Activated naive CD8-positive, alpha-beta T cell treated with anti-CD3 and anti-CD28 coated beads for 36 hours (primary cell): ENCODE measurements at places on chromosomes 1 and 21. TPM values are rescaled to one million over a fixed set of nuclear protein-coding genes. Genes with fewer than 3 reads are reported as not detected.

GRCh38 chr1:26483980-26484379, 11.7 kb downstream of the HMGN2 start:
- DNase-seq = no peak
- no peak overlapping the region for H3K27ac ChIP-seq
- H3K4me3 ChIP-seq = no peak overlapping the region
- H3K4me1 ChIP-seq = peaks cover 9% of the 10 kb centered on the region
- peaks cover 3% of the 10 kb centered on the region for H3K36me3 ChIP-seq
- no peaks in the 10 kb centered on the region for H3K27me3 ChIP-seq

The TMEM269 gene
- total RNA-seq = 0.32 TPM

GRCh38 chr1:56917356-56917755, 48.5 kb downstream of the C8B start:
- H3K36me3 ChIP-seq = no peaks in the 10 kb centered on the region
- no peak overlapping the region for H3K27ac ChIP-seq
- no peak overlapping the region for H3K4me3 ChIP-seq
- no peak for DNase-seq
- no peaks in the 10 kb centered on the region for H3K4me1 ChIP-seq
- no peaks in the 10 kb centered on the region for H3K27me3 ChIP-seq

GRCh38 chr1:239367196-239367810, 19.1 kb upstream of the CHRM3 start:
- no peaks in the 10 kb centered on the region for H3K36me3 ChIP-seq
- H3K4me1 ChIP-seq = no peaks in the 10 kb centered on the region
- peaks cover 18% of the 10 kb centered on the region for H3K27me3 ChIP-seq

DNA sequence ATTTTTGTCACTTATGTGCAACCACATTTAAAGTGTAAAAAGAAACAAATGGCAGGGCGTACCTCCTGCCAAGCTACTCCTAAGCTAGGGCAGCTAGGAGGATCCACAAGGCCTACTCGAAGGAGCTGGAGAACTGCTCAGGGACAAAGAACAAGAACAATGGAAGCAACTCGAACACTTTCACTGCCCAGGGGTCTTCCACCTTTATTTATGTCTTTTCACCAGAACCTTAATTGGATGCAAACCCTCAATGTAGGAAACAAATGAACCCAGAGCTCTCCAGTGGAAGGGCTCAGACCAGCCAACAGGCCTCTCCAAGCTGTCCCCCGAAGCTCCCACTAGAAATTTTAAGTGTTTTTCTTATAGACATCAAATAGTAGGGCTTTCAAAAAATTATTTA, 39.9 kb downstream of the C1orf198 start:
- no peak for DNase-seq
- peaks cover 4% of the 10 kb centered on the region for H3K27me3 ChIP-seq
- H3K4me1 ChIP-seq = no peaks in the 10 kb centered on the region
- H3K27ac ChIP-seq = no peak overlapping the region

DNA sequence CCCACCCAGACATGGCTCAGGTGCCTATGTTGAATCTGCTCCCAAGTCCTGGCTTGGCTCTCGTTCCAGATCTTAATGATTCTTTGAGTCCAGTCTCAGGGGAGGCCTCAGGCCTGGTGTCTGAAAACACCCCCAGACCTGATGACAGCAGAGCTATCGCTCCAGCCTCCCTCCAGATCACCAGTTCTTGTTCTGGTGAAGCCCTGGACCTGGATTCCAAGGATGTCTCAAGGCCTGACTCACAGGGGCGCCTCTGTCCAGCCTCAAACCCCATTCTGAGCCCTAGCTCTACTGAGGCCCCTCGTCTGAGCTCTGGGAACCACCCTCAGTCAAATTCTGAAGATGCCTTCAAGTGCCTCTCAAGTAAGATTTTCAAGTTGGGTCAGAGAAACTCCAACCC, 11.4 kb downstream of the MROH7 start:
- H3K4me1 ChIP-seq = no peaks in the 10 kb centered on the region
- DNase-seq = no peak
- no peaks in the 10 kb centered on the region for H3K36me3 ChIP-seq
- no peak overlapping the region for H3K27ac ChIP-seq

- H3K27me3 ChIP-seq = no peaks in the 10 kb centered on the region
- no peak overlapping the region for H3K4me3 ChIP-seq
- peaks cover under 1% of the 10 kb centered on the region for H3K4me1 ChIP-seq
- no peak overlapping the region for H3K27ac ChIP-seq
- H3K36me3 ChIP-seq = no peaks in the 10 kb centered on the region
- no peak for DNase-seq
These were observed 25.4 kb upstream of the SMYD3 start for GRCh38 chr1:246532519-246532918.

DNA sequence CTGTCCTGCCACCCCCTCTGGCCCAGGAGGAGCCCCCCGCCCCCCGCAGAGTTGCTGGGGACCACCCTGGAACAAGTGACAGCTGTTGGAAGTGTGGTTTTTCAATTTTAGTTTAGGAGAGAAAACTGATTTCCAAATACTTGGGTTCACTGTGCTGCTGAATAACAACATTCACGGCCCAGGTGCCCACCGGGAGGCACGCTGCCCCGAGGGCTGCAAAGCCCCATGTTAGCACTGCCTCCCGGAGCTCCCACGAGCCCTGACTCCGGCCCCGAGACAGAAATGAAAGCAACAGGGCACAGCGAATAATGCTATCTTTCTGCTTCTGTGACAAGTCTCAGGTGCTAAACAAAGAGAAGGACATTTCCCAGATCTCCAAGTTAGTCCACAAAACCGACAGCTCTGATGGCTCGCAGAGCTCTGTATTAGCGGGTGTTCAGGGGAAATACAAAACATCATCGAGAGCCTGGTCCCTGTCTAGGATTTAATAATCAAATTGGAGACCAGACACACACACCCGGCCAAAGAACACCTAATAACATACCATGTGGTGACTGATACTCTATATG, 451.5 kb downstream of the KIF26B start:
- H3K4me1 ChIP-seq = peaks cover 5% of the 10 kb centered on the region
- DNase-seq = no peak
- no peaks in the 10 kb centered on the region for H3K36me3 ChIP-seq
- H3K27ac ChIP-seq = no peak overlapping the region

DNA sequence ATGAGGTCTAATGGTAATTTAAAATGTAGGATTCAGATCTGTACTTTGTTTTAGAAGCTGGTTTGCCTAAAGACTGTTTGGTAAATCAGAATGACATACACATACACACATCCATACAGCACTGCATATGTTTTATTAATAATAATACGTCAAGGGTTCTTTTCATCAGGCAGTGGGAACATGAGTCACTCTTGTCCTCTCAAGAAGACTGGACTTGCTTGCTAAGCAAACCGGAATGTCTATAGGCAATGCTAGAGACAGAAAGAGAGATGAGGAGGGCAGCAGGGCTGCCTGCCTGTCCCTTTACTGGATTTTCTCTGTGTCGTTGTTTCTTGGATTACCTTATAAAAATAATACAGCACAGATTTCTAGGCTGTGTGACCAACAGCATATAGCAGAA, 119.1 kb upstream of the GALNT2 start:
- H3K4me3 ChIP-seq = no peak overlapping the region
- no peak overlapping the region for H3K27ac ChIP-seq
- peaks cover 4% of the 10 kb centered on the region for H3K27me3 ChIP-seq
- no peak for DNase-seq

DNA sequence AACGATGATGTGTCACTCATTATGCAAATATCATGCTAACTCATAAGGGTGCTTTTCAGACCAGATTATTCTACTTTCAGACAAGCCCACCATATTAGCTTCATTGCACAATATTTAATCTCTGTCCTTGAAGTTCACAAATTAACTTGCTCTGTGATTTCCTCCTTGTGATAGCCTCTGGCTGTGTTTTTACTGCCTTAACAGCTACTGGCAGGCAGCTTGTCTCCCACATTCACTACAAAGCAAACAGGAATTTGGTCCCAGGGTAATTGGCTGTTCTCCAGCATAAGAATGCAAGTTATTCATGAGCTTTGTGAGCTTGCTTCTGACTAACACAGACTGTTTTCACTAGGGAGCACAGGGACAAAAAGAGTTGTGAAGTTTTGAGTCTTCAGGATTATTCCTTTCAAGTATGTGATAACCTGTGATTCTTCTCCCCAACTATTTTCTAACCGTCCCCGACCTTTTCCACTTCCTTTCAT, 87.9 kb upstream of the HMCN1 start:
- H3K27ac ChIP-seq = peak overlapping the region; percentile 70
- DNase-seq = no peak
- no peaks in the 10 kb centered on the region for H3K27me3 ChIP-seq
- peaks cover 4% of the 10 kb centered on the region for H3K36me3 ChIP-seq

DNA sequence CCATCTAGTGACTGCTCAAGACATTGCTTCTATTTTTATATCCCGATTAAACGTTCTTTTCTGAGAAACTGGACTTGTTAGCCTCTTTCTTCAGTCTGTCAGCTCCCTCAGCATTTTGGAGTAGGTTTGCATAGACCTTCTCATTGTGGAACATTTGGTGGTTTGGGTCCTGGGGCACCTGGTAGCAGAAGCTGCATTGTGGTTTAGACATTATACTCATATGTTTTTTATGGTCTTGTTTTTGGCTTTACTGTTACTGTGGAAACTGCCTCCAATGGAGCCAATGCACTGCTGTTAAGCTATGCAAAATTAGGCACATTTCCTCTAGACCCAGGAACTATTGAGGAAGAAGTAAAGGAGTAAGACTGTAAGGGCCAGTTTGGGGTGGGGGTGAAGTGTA, 36.7 kb upstream of the LRRC8B start:
- no peak overlapping the region for H3K27ac ChIP-seq
- peak; percentile 7 for DNase-seq
- H3K4me1 ChIP-seq = peaks cover 31% of the 10 kb centered on the region
- H3K36me3 ChIP-seq = peaks cover 15% of the 10 kb centered on the region

The TOMM20 gene
- 131 TPM for total RNA-seq

- H3K4me3 ChIP-seq = no peak overlapping the region
- peaks cover 1% of the 10 kb centered on the region for H3K36me3 ChIP-seq
- no peak for DNase-seq
- no peak overlapping the region for H3K27ac ChIP-seq
These were observed 34.5 kb upstream of the CD1D start for GRCh38 chr1:158146165-158146564.

The C1QTNF12 gene
- 2.4 TPM for total RNA-seq

The SOD1 gene
- total RNA-seq = 316 TPM

The PBX1 gene
- 0.04 TPM for total RNA-seq

DNA sequence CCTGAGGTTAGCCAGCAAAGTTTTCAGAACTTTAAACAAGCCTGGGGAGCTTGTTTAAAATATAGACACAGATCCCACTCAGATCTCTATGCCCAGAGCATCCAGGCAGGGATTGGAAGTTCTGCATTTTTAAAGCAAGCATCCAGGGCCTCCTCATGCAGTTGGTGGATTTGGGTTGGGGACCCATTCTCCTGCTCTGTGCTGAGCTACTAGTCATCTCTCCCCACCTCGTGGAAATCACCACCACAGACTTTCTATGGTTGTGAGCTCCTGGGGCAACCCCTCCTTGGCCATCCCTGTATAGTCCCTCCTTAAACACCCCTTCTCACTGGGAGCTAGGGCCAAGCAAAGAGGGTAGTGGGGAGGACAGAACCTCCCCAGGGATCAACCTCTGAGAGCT, 73.5 kb upstream of the CASZ1 start:
- no peak for DNase-seq
- no peak overlapping the region for H3K4me3 ChIP-seq
- peaks cover 10% of the 10 kb centered on the region for H3K4me1 ChIP-seq
- H3K27me3 ChIP-seq = peaks cover 62% of the 10 kb centered on the region
